Large intestine (tissue), 12 donors: ENCODE measurements at places on chromosomes 16 and 17. TPM values are rescaled to one million over a fixed set of nuclear protein-coding genes. Genes with fewer than 3 reads are reported as not detected.

- no peak for DNase-seq
- no peaks in the 10 kb centered on the region for H3K36me3 ChIP-seq
- H3K27ac ChIP-seq, result peak overlapping the region; percentile 18
These were observed 41.3 kb downstream of the GAS7 start for GRCh38 chr17:10156948-10157607.

The OR1F1 gene
- not detected for polyA plus RNA-seq

The TAT gene
- polyA plus RNA-seq, result 0.22 TPM

GRCh38 chr16:12758670-12759558 lies 44.8 kb downstream of the CPPED1 start:
- H3K4me3 ChIP-seq, result no peak overlapping the region
- no peak for DNase-seq
- H3K4me1 ChIP-seq, result no peaks in the 10 kb centered on the region
- H3K36me3 ChIP-seq, result peaks cover 2% of the 10 kb centered on the region

- H3K4me3 ChIP-seq, result no peak overlapping the region
- H3K36me3 ChIP-seq, result peaks cover 59% of the 10 kb centered on the region
- no peaks in the 10 kb centered on the region for H3K4me1 ChIP-seq
- H3K27me3 ChIP-seq, result no peaks in the 10 kb centered on the region
- H3K27ac ChIP-seq, result no peak overlapping the region
These were observed 27.4 kb downstream of the STH start for GRCh38 chr17:46026166-46027047.

The KIF2B gene
- not detected for polyA plus RNA-seq

DNA sequence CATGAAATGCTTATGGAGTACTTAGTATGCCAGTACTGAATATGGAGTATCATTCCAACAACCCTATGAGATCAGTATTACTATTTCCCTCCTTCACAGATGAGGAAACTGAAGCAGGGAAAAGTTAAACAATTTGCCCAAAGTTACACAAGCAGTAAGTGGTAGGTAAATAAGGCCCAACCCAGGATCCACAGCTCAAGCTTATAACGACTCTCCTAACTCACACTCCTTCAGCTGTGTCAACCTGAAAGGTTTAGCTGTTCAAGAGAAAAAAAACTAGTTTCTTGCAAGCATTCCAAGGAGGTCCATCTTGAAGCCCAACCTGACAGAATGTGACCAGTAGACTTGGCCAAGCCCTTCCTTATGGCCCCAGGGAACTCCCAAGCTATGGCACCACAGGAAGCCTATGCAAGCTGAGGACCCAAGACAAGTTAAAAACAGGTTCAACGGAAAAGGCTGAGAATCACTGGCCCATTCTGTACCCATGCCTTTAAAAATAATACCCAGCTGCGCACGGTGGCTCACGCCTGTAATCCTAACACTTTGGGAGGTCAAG lies 6.5 kb downstream of the CRK start:
- no peak overlapping the region for H3K4me3 ChIP-seq
- DNase-seq, result no peak
- peaks cover 19% of the 10 kb centered on the region for H3K36me3 ChIP-seq
- no peak overlapping the region for H3K27ac ChIP-seq
- H3K27me3 ChIP-seq, result no peaks in the 10 kb centered on the region

- H3K36me3 ChIP-seq, result no peaks in the 10 kb centered on the region
- H3K27me3 ChIP-seq, result peaks cover 10% of the 10 kb centered on the region
- no peaks in the 10 kb centered on the region for H3K4me1 ChIP-seq
- no peak overlapping the region for H3K4me3 ChIP-seq
These were observed 89.0 kb downstream of the C17orf67 start for GRCh38 chr17:56744721-56745120.

The NUP93 gene
- 40.4 TPM for polyA plus RNA-seq

The CCL8 gene
- 0.39 TPM for polyA plus RNA-seq

The ARRB2 gene
- polyA plus RNA-seq, result 96.7 TPM

GRCh38 chr17:57370037-57370581 lies 113.8 kb downstream of the MSI2 start:
- no peaks in the 10 kb centered on the region for H3K36me3 ChIP-seq
- H3K27ac ChIP-seq, result peak overlapping the region; percentile 65
- H3K27me3 ChIP-seq, result no peaks in the 10 kb centered on the region

DNA sequence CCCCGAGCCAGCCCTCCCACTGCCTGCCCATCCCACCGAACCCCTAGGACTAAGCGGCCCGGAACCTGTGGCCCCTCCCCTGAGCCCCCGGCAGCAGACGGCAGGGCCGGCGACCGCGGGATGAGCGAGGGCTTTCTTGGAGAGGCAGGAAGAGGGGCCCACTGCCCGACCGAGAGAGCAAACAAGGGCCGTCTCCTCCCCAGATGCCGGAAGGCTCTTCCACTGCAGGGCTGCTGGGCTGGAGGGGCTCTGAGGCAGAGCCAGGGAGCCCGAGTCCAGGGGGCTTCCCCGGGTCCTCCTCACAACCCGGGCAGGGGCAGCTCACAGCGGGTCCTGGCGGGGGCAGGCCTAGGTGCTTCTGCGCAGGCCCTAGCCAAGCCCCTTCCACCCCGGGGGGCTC lies 2.9 kb downstream of the PERCC1 start:
- H3K27me3 ChIP-seq, result peaks cover 4% of the 10 kb centered on the region
- H3K27ac ChIP-seq, result no peak overlapping the region
- no peak for DNase-seq
- H3K36me3 ChIP-seq, result no peaks in the 10 kb centered on the region

DNA sequence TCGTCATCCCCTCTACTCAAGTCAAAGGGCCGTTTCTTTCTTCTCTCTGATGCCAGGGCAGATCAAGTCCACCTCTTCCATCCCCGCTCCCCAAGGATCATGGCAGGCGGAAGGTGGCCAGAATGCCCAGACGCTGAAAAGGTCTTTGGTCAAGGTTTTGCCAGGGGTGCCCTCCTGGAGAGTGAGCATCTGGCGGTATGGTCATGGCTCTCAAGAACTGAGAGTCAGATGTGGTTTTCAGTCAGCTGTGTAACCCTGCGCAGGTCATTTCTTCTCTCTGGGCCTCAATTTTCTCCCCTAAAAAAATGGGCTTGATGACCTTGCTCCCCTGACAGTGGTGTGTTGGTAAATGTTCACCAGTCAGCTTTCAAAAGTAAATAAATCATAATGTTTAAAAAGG lies 12.4 kb downstream of the FOXN1 start:
- H3K27ac ChIP-seq, result no peak overlapping the region
- H3K4me1 ChIP-seq, result peaks cover 6% of the 10 kb centered on the region
- no peaks in the 10 kb centered on the region for H3K36me3 ChIP-seq
- H3K4me3 ChIP-seq, result no peak overlapping the region

The MEOX1 gene
- 2.7 TPM for polyA plus RNA-seq

The MINK1 gene
- polyA plus RNA-seq, result 103 TPM

GRCh38 chr16:51426276-51426675 lies 275.2 kb upstream of the SALL1 start:
- H3K27me3 ChIP-seq, result no peaks in the 10 kb centered on the region
- H3K4me3 ChIP-seq, result no peak overlapping the region
- H3K36me3 ChIP-seq, result no peaks in the 10 kb centered on the region
- no peak for DNase-seq
- H3K27ac ChIP-seq, result no peak overlapping the region
- H3K4me1 ChIP-seq, result no peaks in the 10 kb centered on the region

The TPPP3 gene
- 57.2 TPM for polyA plus RNA-seq

The DBNDD1 gene
- polyA plus RNA-seq, result 9.5 TPM

DNA sequence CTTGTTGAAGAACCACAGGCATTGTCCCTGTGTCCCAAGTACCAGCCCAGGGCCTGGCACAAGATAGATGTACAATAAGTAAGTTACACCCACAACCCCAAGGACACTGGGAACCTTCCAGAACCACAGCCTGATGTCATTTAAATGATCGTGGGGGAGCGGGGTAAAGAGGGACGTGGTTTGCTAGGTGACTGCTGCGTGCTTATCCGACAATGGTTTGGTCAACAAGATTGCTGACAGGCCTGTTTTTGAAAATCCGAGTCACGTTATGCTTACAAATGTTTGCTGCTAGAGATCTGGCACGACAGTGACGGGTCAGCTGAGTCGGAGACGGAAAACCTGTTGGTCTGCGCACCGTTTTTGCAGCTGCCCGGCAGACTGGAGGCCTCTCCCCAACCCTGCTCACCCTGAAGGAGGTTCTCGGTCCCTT lies 22.8 kb downstream of the COTL1 start:
- no peak for DNase-seq
- no peak overlapping the region for H3K4me3 ChIP-seq
- H3K36me3 ChIP-seq, result peaks cover 3% of the 10 kb centered on the region
- H3K4me1 ChIP-seq, result peaks cover 26% of the 10 kb centered on the region
- no peak overlapping the region for H3K27ac ChIP-seq

The TCAP gene
- 2.2 TPM for polyA plus RNA-seq

DNA sequence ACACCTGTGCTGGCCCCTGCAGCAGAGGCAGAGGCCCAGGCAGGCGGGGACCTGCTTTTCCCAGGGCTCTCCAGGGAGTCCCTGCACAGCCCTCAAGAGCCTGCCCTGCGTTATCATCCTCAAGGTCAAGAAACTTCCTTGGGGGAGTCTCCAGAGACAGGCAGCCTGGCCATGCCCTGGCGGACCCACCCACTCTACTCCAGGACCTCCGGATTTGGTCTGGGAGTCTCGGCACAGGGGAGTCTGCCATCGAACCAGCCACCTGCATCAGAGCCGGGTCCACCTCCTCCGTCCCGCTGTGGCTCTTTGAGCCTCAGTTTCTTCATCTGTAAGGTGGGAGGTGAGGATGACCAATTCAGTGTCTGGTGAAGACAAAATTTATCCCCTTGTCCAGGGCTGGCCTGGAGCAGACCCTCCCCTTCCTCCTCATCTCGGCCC lies 75.3 kb upstream of the TNRC6C start:
- no peak for DNase-seq
- H3K4me1 ChIP-seq, result peaks cover 12% of the 10 kb centered on the region
- no peak overlapping the region for H3K4me3 ChIP-seq
- no peaks in the 10 kb centered on the region for H3K36me3 ChIP-seq
- peaks cover 53% of the 10 kb centered on the region for H3K27me3 ChIP-seq

DNA sequence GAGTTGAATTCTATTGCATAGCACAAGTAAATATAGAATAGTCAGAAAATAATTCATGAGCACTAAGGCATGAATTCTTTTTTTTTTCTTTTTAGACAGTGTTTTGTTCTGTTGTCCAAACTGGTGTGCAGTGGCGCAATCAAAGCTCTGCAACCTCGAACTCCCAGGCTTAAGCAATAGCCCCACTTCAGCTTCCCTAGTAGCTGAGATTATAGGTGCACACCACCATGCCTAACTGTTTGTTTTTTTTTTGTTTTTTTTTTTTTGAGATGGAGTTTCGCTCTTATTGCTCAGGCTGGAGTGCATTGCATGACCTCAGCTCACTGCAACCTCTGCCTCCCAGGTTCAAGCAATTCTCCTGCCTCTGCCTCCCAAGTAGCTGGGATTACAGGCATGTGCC lies 16.6 kb downstream of the TUBD1 start:
- H3K4me1 ChIP-seq, result no peaks in the 10 kb centered on the region
- no peak for DNase-seq
- no peak overlapping the region for H3K27ac ChIP-seq

The GPR179 gene
- polyA plus RNA-seq, result 1.4 TPM

DNA sequence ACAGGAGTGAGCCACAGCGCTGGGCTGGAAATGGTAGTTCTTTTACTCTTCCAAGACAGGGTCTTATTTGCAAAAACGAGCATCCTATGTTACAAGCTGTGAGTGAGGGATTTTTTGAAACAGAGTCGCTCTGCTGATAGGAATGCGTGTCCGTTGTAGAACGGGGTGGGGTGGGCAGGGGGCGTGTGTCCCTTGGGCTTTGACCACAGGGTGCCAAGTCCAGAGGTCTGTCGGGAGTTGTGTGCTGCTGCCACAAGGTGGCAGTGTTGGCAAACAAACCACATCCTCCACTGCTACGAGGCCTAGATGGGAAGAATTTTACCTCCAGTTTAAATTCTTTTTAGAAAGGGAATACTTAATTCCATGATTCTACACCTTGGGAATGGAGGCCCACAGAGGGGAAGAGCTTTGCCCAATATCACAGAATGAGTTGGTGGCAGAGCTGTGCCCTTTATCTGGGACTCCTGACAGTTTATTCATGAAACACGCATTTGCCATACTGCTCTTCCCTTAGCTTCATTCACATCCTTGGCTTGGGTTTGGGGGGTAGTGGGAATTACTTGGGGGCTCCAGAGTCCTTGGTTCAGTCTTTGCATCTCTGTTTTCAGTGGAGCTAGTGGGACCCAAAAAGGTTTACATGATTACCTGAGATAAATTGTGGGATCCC lies 30.6 kb upstream of the ETV4 start:
- no peaks in the 10 kb centered on the region for H3K27me3 ChIP-seq
- peak; percentile 83 for DNase-seq
- no peak overlapping the region for H3K27ac ChIP-seq
- H3K4me1 ChIP-seq, result peaks cover 68% of the 10 kb centered on the region
- no peaks in the 10 kb centered on the region for H3K36me3 ChIP-seq

The RPS15A gene
- polyA plus RNA-seq, result 2,824 TPM

DNA sequence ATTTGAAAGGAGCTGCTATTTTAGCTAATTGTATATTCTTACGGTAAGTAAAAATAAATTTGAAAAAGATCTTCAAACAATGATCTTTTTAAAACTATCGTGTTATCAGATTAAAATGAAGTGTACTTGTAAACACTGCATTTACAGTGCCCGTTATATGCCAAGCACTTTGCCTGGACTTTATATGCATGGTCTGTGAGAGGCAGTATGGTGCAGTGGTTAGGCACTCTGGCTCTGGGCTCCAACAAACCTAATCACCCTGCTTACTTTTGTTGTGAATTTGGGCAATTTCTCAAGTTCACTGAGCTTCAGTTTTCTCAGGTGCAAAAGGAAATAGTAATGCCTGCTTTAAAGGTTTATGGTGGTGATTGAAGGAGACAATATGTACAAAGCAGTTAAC lies 1.4 kb downstream of the PMP22 start:
- peaks cover 36% of the 10 kb centered on the region for H3K4me1 ChIP-seq
- no peak for DNase-seq
- no peak overlapping the region for H3K27ac ChIP-seq
- peaks cover 2% of the 10 kb centered on the region for H3K27me3 ChIP-seq
- peaks cover 7% of the 10 kb centered on the region for H3K36me3 ChIP-seq
- H3K4me3 ChIP-seq, result no peak overlapping the region

DNA sequence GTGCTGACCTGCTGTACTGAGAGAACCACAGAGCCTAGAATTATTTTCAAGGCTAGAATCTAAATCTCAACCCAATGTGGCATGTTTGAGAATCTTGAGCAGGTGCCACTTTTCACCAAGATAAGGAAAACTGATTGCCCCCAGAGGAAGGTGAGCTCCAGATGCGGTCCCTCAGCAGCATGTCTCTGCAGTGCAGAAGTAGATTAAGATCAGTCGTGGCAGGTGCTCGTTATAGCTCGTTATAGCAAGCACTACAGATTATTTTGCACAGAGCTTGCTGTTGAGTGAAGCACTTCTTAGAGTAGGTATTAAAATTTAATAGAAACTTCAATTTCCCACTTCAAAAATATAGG lies 176.0 kb downstream of the AATF start:
- H3K4me1 ChIP-seq, result peaks cover 5% of the 10 kb centered on the region
- DNase-seq, result no peak
- no peak overlapping the region for H3K4me3 ChIP-seq
- no peak overlapping the region for H3K27ac ChIP-seq
- H3K27me3 ChIP-seq, result no peaks in the 10 kb centered on the region

The SLC52A1 gene
- 3.2 TPM for polyA plus RNA-seq

The HSPB9 gene
- polyA plus RNA-seq, result 0.40 TPM

The PRR35 gene
- not detected for polyA plus RNA-seq

- DNase-seq, result no peak
- no peaks in the 10 kb centered on the region for H3K36me3 ChIP-seq
- no peak overlapping the region for H3K4me3 ChIP-seq
- H3K4me1 ChIP-seq, result no peaks in the 10 kb centered on the region
- no peaks in the 10 kb centered on the region for H3K27me3 ChIP-seq
- H3K27ac ChIP-seq, result no peak overlapping the region
These were observed 43.6 kb upstream of the MED9 start for GRCh38 chr17:17433000-17433703.
